Activated naive CD8-positive, alpha-beta T cell treated with anti-CD3 and anti-CD28 coated beads for 36 hours (primary cell): ENCODE measurements at places on chromosomes 7 and 10. TPM values are rescaled to one million over a fixed set of nuclear protein-coding genes. Genes with fewer than 3 reads are reported as not detected.

The C10orf53 gene
- not detected for total RNA-seq

The PHYHIPL gene
- total RNA-seq: not detected

The PITX3 gene
- total RNA-seq: not detected

- H3K36me3 ChIP-seq: no peaks in the 10 kb centered on the region
- H3K4me3 ChIP-seq: no peak overlapping the region
- peaks cover 4% of the 10 kb centered on the region for H3K27me3 ChIP-seq
- H3K4me1 ChIP-seq: peaks cover 2% of the 10 kb centered on the region
- no peak for DNase-seq
- no peak overlapping the region for H3K27ac ChIP-seq
Observed at GRCh38 chr10:132911786-132912097, 30.6 kb downstream of the CFAP46 start.
